ENCODE measurements at places on chromosomes 3 and 15.

GRCh38 chr15:83113881-83114674, 6.6 kb downstream of the TM6SF1 start:
- DNase-seq, result no peak

- DNase-seq, result no peak
Observed at GRCh38 chr3:53819163-53819868, 26.9 kb downstream of the CHDH start.

DNA sequence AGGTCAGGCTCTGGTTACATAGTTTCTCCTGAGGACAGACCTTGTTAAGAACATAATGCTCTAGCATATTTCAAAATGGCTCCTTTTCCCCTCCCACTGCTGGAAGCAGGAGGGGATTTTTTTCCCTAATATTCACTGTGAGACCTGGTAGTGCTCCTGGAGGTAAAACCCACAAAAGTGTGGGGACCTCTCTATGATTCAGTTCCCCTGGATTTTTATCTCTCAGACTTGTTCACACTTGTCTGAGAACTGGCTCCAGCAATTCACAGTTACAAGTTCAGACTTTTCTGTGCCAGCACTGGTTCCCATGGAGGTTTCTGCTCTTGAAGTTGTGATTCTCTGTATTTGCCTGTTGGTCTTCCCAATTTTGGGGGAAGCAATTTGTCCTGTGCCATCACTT, 36.3 kb upstream of the PCOLCE2 start:
- DNase-seq, result no peak

- no peak for DNase-seq
Observed at GRCh38 chr3:40766396-40766795, 241.6 kb downstream of the ZNF621 start.

DNA sequence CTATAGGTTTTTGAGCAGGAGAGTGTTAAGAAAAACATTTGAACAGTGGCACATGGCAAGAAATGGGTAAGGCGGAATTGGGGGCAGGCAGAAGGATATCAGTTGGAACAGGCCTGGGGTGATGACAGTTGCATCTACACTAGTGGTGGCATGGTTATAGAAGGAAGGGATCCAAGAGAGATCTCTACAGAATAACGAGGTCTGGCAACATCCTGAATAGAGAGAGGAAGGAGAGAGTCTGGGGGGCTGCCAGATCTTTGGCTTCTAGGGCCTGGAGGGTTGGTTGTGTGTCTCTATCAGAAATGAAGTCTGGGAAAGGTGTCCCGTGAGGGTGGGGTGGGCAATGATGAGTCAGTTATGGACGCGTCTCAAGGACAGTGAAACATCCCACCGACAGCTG, 26.3 kb downstream of the FSTL1 start:
- no peak for DNase-seq

DNA sequence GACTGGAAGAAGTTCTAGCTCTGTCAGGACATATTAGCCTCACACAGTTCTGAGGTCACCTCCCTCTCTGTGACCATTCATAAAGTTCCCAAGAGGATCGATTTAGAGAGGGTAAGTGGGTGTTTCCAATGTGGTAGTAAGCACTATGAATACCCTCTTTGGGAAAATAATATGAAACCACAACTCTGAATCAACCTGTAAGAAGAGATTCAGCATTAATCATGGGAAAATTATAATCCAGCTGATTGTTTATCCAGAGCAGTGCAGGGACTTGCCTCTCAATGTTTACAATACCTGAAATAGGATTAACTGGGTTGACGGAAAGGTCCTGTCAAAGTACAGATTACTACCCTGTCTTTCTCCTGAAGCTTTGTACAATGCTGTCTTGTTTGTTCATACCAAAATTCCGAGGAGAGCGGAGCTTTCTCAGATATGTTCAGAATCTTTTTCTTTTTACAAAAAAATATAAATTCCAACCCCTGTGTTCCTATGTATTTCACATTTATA, 302.9 kb upstream of the DPPA4 start:
- no peak for DNase-seq

DNA sequence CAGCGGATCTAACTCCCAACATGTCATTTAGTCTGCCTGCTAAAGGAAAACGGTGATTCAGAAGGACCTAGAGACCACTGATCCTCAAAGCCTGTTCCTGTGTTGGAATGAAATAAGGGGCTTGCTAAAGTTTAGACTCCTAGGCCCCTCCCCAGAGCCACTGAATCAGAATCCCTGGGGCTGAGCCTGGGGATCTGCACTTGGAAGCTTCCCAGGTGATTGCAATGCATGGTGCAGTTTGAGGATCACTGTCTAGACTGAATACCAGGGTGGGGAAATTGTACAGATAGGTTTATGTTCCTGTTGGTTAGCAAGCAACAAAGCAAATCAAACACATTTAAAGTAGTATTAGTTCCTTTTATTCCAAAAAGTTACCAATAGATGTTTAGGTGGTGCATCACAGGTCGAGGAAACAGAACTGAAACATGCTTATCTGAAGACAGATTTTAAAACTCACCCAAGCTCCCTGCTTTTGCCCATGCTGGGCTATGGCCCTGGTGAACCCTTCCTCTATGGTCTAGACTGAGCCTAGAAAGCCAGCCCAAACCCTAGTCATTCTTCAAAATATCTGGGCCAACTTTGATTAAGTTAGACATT, 29.6 kb upstream of the SPTBN5 start:
- no peak for DNase-seq

DNA sequence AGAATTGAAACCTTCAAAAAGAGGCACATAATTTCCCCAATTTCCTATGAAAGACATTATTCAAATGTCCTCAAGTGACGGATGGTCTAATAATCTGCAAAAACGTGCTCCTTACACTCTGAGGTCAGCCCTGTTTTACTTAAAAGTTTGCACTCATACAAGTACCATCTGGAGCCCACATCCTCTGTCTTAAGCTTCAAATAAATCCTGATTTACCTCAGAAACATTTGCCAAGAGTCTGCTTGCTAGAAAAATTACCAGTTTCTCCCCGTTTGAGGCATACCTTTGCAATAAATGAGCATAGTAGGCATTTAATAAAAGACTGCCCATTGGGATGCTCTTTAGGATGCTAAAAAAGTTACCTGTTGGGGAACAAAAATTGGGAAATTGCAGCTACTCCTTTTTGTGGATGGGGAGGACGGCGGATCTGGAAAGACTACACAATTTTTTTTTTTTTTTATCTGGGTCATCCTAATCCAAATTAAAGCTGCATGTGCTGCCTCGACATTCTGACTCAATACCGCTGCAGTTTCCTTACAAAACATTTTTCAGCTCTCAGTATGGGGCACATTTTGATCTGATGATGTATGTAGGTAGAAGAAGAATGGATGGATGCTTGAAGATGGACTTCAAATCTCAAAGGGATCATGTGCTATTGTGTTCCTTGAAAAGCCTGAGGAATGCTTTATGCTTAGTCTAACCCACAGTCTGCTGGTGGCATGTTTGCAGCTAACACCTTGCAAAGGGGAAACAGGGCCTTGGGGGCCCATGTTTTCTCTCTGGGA, 233.7 kb upstream of the ADAMTS9 start:
- no peak for DNase-seq

GRCh38 chr3:171506743-171507319, 46.6 kb upstream of the TNIK start:
- DNase-seq, result no peak

GRCh38 chr3:156957715-156958114, 131.6 kb downstream of the LEKR1 start:
- no peak for DNase-seq

- DNase-seq, result no peak
Observed at GRCh38 chr3:27166888-27167287, 202.3 kb downstream of the NEK10 start.

GRCh38 chr3:131775650-131776049, 259.2 kb downstream of the CPNE4 start:
- DNase-seq, result no peak

DNA sequence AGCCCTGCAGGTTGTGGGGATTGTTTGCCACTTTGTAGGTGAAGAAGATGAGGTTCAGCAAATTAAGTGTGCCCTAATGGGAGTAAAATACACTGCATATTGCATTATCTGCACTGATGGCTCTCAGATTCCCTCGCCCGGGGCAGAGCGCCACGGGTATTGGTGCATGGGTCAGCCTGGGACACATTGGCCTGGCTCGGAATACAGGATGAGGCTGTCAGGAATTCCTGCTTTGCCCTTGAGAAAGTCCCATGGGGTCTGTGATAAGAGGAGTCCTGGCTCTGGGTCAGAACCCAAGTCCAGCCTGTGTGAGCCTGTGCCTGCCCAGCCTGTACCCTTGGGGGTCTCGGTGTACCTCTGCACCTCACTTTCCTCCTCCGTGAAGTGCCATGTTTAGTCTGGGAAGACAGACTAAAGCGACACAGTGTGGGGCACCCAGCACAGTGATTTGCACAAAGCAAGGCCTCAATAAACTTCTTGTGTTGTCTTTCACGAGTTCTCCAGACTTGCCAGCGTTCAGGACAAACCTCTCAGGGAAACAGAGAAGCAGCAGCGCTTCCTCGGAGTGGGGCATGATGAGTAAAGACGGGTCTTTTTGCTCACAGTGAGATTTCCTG, 107.6 kb downstream of the LRRK1 start:
- DNase-seq, result no peak

DNA sequence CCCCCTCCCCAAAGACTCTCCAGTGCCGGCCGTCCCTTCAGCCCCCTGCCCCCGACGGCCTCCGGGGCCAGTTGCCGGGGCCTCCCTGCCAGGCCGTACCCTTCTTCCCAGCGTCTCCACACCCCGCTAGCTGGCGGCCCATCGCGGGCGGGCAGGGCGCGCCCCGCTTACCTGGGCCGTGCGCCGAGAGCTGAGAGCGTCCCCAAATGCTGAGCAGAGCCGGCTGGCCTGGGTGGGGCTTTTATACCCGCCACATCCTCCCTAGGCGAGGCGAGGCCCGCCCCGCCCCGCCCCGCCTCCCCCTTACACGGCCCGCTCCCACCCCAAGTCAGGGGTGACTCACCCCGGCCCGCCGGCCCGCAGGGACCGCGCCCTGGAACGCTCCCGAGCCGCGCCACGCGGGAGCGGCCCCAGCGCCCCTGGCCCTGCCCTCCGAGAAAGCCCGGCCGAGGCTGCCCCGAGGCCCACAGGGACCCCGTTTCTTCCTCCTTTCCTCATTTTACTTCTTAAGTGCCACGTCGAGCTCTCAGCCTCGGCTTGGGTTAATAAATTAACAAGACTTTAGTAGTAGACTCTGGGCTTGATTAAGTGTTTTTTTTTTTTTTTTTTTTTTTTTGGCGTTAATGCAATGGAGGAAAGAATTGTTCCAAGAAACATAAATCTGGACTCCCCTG, at the start of gene ANXA2:
ANXA2 (minus strand) TSS at position 215 of the 674 bp plus-strand sequence. CDS start 11,911 bp downstream, outside the sequence.
- no peak for DNase-seq

DNA sequence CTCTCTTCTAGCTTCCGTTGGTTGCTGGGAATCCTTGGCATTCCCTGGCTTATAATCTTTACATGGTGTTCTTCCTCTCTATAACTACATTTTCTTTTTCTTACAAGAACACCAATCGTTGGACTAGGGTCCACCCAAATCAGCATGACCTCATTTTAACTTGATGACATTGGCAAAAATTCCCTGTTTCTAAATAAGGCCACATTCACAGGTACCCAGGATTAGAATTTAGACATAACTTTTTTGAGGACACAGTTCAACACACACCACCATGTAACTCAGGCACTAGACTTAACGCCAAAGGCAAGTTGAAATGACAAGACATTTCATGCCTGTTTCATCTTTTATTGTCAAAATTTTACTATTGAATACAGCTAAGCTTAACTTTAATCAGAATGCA, 93.0 kb downstream of the NECTIN3 start:
- DNase-seq, result no peak

GRCh38 chr3:99925584-99926230, 108.0 kb downstream of the CMSS1 start:
- no peak for DNase-seq

DNA sequence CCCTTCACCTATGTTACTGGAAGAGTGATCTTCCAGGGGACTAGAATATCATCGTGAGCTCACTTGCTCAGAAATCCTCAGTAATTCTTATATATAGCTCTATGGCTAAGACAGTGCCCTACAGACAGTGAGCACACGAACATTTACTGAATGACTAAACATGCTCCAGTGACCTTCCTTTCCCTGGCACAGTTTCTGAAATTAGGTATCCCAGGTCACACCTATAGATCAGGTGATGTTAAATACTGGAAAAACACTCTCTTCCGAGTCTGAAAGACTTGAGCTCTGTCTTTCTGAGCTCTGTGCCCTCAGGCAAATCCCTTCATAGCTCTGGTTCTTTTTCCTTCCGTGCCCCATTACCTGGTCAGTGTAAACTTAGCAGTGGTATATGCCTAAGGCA, 239.4 kb upstream of the LRIG1 start:
- no peak for DNase-seq

DNA sequence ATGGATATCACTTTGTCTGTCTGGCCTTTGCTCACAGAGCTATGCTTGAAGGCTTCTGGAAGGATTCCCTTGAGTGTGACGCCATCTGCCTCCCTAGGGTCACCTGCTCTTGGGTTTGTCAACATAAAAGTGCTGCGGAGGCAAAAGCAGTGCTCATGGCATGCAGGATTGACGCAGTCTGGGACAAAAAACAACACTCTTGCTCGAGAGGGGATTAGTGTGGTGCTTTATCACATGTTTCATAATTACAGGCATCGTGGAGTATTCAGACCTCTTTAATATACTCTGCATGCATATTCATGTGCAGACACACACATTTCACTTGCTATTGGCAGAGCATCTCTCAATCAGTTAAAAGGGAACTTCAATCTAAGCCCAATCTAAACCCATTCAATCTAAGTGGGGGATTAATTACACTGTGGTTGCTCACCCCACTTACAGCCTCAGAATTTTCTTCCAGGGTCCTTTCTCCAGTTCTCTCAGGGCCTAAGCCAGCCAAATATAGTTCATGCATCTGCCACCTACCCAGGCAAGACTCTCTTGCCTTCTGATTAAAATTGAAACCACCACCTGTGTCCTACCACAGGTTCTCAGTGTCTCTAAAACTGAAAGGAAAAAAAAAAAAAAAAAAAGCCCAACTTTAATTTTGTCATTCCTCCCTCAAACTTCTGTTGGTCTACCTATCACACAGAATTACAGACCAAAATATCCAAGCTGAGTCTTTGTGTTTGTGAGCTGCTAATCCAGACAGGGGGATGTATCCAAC, 75.6 kb downstream of the BFSP2 start:
- DNase-seq, result no peak

- no peak for DNase-seq
Observed at GRCh38 chr3:141853629-141854168, 22.7 kb upstream of the ATP1B3 start.

DNA sequence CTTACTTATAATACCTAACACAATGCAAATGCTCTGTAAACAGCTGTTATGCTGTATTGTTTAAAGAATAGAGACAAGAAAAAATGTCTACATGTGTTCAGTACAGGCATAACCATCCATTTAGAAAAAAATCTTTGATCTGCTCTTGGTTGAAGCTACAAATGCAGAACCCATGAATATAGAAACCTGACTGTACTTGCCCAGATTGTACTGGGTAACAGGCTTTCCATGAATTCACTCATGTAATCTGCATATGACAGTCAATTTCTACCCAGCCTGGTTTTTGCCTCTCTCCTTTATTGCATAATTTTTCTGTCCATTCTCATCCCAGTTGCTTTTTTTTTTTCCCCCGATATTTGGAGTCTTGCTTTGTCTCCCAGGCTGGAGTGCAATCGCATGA, 62.6 kb upstream of the ETV5 start:
- no peak for DNase-seq
